ENCODE measurements at places on chromosomes 13 and 19.

- DNase-seq: peak; percentile 13
Observed at GRCh38 chr19:6212403-6213265, 67.1 kb downstream of the MLLT1 start.

GRCh38 chr19:49145573-49146407 is 9.4 kb downstream of the HRC start:
- peak; percentile 90 for DNase-seq

DNA sequence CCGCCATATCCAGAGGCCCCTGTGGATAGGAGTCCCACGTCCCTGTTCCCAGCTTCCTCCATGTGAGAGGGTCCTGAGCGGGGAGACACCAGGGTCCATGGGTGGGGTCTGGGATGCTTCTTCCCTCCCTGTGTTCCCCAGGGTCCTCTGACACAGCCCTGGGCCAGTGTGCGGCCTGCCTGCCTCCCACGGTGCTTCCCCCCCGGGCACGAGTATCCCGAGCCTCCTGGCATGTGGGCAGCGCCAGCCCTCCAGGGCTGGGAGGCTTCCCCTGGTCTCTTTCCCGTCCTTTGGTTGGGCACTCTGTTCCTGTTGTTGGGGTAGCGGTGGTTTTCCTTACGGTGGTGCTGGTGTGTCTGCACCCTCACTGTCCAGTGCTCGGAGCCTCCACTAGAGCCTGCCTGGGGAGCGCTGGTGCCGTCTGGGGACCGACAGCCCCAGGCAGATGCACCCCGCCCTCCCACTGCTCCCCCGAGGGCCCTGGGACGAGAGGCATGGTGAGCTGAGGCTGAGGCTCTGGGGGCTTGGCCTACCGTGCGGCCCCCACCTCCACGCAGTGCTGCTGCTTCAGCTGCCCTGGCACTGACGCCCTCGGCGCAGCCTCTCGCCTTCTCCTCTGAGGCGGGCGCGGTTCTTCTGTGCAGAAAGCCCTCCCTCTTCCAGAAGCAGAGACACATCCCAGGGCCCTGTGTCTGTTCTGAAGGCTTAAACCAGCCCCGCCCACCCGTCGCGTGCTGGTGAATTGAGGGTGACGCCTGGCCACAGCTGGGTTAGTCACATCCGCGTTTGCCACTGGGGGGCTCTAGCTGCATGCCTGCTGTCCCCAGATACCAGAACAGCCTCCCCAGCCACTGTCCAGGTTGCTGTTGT is 27.9 kb downstream of the PLEKHJ1 start:
- peak; percentile 56 for DNase-seq

GRCh38 chr19:573519-573825 is 1.1 kb downstream of the BSG start:
- DNase-seq: no peak

- no peak for DNase-seq
Observed at GRCh38 chr19:11657307-11657706, 60.0 kb downstream of the ZNF627 start.

All from HuH-7.5 (cell line).